ENCODE measurements at places on chromosomes 3 and 15. TPM values are rescaled to one million over a fixed set of nuclear protein-coding genes. Genes with fewer than 3 reads are reported as not detected.

The REC114 gene
- not detected for polyA plus RNA-seq

The TGM5 gene
- 0.09 TPM for polyA plus RNA-seq

The CCDC54 gene
- 0.08 TPM for polyA plus RNA-seq

The ACSBG1 gene
- 0.93 TPM for polyA plus RNA-seq

The KCNH8 gene
- 2.4 TPM for polyA plus RNA-seq

The LYZL4 gene
- polyA plus RNA-seq, result not detected

The PRICKLE2 gene
- polyA plus RNA-seq, result 40.0 TPM

The RBMS3 gene
- 32.1 TPM for polyA plus RNA-seq

The SLC28A1 gene
- polyA plus RNA-seq, result 0.10 TPM

The NR2E3 gene
- polyA plus RNA-seq, result 0.56 TPM

The CD200R1 gene
- 2.3 TPM for polyA plus RNA-seq

The SCN11A gene
- 0.88 TPM for polyA plus RNA-seq

The WDR53 gene
- 16.2 TPM for polyA plus RNA-seq

The VPS8 gene
- polyA plus RNA-seq, result 49.0 TPM

The SPG21 gene
- 115 TPM for polyA plus RNA-seq

The SPATA16 gene
- not detected for polyA plus RNA-seq

The DCLK3 gene
- polyA plus RNA-seq, result 1.4 TPM

The PLCH1 gene
- 17.2 TPM for polyA plus RNA-seq

The EIF5A2 gene
- 4.2 TPM for polyA plus RNA-seq

The PLSCR5 gene
- polyA plus RNA-seq, result 0.17 TPM

The OSTN gene
- not detected for polyA plus RNA-seq

Measured in right lung (tissue), 10 donors.